ENCODE measurements at places on chromosomes 13 and 19.

DNA sequence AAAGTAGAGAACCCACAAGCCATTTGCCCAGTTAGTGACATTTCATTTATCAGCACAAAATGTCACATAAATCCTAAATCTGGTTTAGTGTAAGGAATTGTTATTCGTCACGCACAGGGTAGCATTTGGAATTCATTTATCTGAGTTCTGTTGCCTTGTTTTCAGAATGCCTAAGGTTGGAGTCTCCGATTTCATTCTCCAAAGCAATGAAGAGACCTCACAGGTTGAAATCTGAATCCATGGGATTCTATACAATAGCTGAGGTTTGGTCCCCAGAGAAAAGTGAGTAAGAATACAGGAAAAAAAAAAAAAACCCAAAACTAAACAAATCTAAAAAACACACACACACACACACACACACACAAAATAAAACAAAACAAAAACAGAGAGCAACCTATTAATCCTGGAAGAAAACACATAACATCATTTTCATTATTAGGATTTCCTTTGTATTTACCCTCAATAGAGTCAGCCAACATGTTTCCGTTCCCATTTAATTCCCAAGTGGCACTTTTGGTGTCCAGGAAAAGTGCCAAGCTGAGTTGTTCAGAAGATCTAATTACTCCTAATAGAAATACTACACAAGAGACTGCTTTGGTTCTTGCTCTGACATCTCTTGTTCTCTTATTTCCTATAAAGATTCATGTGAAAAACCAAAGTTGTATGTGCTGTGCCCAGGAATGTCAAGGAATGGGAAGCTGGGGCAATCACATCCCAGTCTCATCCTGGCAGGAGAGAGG is 36.2 kb upstream of the LRCH1 start:
- DNase-seq: no peak

GRCh38 chr19:3469638-3470499 is 10.5 kb downstream of the SMIM24 start:
- no peak for DNase-seq

GRCh38 chr19:45954156-45954555 is 19.5 kb downstream of the NOVA2 start:
- DNase-seq: peak; percentile 13

DNA sequence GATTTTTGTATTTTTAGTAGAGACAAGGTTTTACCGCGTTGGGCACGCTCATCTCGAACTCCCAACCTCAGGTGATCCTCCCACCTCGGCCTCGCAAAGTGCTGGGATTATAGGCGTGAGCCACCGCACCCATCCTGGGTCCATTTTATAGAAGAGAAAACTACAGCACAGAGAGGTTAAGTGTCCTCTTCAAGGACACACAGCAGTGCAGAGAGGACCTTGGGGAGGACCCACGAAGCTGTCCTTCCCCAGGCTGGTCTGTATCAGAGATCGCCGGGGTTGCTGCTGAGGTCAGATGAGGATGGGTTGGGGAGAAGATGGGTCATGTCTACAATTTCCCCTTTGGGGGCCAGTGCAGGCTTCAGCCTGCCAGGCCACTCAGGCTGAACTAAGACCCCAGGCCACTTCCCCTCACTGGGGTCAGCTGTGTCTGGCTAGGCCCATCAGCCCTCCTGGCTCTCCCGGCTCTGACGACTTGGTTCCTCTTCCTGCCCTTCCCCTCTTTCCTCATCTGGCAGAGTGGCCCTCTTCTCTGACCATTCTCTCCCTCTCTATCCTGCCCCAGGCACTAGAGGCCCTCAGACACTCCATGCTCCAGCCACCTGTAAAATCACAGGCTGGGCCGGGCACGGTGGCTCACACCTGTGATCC is 9.6 kb downstream of the MYO1F start:
- no peak for DNase-seq

DNA sequence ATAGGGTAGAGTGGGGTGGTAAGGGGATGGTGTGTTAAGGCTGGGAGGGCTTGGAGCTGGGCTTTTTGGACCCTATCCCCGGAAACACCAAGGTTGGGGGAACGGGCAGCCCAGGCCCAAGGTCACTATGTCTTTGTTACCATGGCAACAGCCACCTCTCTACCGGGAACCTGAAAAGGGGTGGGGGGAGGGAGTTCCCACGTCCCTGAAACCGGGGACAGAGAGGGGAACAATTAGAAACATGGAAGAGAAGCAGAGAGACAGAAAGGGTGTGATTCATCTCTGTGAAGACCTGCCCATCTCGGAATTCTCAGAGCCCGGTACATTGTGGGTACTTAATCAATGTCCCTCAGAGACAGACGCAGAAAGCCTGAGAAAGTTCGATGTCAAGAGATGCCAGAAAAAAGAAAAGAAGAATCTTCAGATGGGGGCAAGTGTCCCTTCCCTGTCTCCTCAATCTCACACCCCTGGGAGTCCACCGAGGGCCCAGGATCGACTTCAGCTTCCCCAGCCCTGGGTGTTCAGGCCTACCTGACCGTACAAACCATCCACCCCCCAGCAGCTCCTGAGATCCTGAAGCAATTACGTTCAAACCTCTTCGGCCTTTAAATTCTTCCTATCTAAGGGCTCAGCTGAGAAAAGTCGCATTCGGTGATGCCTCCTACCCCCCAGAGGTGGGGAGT is 6.8 kb upstream of the LRFN1 start:
- DNase-seq: no peak

DNA sequence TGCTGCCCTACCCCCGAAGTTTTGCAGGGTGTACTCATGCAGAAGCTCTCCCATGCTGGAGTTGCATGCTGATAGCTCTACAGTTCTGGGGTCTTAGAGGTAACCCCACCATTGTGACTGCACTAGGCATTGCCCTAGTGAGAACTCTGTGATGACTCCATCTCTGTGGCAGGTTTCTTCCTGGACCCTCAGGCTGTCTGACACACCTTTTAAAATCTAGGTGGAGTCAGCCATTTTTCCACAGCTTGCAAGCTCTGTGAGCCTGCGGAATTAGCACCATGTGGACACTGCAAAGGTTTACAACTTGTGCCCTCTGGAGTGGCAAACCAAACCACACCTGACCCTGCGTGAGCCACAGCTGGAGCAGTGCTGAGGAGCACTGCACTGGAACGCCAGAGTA is 636.2 kb upstream of the SPRY2 start:
- no peak for DNase-seq

- no peak for DNase-seq
These were observed 341.4 kb downstream of the PCDH9 start for GRCh38 chr13:66888698-66889097.

DNA sequence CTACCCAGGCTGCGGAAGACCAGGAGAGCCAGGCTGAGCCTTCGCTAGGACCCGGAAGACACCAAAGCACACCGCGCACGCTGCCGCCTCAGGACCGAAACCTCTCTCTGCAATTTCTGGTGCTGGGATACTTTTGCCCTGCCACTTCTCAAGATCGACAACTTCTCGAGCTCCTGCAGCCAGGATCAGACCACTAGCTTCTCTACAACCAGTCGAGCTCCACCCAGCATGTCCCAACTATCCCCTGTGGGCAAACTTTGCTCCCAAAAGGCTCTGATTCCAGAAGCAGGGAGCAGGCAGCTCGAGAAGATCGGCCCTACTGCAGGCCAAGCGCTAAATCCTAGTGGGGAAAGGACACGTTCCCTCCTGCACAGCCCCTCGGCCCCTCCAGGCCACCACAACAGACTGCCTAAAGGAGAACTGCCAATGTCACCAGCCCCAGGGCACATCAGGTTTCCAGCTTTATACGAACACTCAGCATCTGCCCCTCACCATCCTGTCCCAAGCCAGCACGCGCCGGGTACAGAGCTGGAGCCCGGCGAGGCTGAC is 979 bp downstream of the AKAP8 start:
- DNase-seq: peak; percentile 44

DNA sequence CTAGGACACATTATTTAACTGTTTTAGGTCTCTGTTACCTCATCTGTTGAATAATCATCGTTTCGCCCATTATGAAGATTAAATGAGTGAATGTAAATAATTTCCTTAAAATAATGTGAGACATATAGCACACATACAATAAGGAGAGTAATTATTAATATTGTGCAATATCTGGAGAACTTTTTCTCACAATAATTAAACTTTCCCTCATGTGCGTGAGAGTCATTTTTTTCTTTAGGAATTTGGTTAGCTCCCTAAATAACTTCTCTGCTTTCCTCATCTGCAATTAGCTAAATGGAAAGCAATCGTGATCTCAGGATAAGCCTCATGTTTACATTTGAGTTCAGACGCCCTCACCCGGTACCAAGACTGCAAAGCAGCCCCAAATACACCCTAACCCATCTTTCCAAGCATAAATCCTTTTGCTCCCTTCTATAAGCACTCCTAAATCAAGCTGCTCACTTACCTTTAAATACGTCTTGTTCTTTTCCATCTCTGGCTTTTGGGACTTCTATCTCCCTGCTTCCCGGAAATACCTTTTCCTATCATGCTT is 78.8 kb downstream of the MZT1 start:
- DNase-seq: no peak

DNA sequence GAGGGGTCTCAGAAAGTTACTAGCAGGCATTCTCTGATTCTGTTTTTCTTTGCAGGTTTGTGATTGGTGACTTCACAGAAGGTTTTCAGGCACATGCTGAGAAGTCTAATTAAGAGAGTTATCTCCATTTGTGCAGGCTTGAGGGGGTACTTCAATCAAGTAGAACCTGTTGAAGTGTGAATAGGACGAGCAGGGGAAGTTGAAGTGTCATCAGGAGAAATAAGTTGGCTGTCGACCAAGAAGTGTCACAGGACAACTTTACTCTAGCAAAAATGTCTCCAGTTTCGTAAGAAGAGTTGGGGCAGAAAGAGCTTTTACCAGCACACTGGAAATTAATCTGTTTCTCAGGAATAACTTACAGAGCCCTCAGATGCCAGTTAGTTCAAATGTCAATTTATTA is 576.5 kb upstream of the SLITRK5 start:
- DNase-seq: no peak

GRCh38 chr19:19434483-19435045 is 29.1 kb downstream of the GATAD2A start:
- no peak for DNase-seq

DNA sequence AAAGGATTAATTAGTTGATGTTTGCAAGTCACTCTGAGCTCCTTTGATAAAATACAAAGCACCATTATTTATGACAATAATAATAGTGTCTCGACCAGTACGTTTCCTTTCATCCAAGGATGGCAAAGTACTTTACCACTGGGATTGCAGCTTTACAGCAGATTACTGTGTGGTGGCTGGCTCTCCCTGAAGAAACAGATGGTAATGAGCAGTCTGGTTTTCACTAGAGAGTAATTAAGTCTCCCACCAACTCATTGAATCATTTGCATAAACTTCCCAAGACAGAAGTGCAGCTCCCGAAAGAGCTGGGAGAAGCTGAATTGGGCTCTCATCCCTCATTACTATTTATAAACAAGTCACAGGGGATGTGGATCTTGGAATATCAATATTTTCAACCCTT is 48.7 kb downstream of the KLF5 start:
- no peak for DNase-seq

GRCh38 chr13:110001670-110002275 is 215.4 kb upstream of the IRS2 start:
- DNase-seq: no peak

DNA sequence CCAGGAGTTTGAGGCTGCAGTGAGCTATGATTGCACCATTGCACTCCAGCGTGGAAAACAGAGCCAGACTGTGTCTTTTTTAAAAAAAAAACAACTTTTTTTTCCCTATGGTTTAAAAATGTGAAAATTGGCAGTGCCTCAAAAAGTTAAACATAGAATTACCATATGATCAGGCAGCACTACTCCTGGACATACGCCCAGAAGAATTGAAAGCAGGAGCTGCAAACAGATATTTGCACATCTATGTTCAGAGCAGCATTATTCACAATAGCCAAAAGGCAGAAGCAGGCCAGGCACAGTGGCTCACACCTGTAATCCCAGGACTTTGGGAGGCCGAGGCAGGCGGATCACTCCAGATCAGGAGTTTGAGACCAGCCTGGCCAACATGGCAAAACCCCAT is 3.8 kb upstream of the RETN start:
- DNase-seq: no peak

DNA sequence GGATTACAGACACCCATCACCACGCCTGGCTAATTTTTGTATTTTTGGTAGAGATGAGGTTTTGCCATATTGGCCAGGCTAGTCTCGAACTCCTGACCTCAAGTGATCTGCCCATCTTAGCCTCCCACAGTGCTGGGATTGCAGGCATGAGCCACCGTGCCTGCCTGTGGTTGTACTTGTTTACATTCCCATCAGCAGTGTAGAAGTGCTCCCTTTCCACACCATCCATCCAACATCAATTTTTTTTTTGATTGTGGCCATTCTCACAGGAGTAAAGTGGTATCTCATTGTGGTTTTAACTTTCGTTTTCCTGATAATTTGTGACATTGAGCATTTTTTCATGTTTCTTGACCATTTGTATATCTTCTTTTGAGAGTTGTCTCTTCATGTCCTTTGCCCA is 1019.4 kb upstream of the SLC10A2 start:
- DNase-seq: no peak

- peak; percentile 16 for DNase-seq
These were observed 3.5 kb downstream of the YJEFN3 start for GRCh38 chr19:19531951-19532805.

DNA sequence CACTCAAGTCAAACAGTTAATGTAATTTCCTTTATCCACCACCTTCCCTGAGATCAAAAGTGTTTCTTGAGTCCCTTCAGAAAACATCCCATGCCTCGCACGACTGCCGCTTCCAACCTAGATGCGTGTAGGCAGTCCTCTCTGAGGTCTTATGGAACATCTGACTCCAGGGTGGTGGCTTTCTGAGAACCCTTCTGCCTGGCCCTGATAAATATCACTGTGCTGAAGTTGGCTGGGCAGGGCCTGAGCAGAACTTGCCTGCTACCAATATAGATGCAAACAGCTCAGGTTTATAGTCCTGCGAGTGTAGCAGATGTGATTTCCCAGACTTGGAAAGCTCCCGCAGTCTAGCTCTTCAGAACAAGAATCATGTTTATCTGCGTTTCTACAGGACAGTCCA is 61.1 kb upstream of the GPR12 start:
- DNase-seq: no peak

DNA sequence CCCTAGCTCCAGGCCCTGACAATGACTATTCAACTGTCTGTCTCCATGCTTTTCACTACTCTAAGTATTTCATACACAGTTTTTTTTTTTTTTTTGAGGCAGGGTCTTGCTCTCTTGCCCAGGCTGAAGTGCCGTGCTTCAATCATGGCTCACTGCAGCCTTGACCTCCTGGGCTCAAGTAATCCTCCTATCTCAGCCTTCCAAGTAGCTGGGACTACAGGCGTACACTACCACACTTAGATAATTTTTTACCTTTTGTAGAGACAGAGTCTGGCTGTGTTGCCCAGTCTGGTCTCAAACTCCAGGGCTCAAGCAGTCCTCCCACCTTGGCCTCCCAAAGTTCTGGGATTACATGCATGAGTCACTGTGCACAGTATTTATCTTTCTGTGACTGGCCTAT is 815.4 kb downstream of the DACH1 start:
- DNase-seq: no peak

DNA sequence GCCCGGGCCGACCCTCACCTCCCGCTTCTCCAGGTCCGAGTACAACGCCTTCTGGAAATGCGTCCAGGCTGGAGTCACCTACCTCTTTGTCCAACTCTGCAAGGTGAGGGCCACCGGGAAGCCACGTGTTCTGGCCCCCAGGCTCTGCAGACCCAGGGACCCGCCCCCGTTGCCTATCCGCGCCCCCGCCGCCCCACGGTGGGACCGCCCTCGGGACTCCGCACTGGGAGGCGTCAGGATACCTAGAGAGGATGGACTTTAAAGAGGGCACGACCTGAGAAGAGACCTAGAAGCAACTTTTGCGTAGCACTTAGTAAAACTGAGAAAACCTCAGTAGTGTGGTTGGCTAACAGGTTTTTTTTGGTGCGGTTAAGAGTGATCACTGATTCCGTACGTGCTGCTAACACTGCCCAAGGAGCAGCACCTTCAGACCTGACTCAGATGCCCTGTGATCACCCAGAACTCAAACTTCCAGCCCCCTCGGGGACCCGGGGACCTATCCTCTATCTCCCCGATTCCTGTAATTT is 492 bp downstream of the TMEM147 start:
- DNase-seq: no peak

Measured in nucleus accumbens (tissue), 56 donors.